Ascending aorta (tissue), 2 donors: ENCODE measurements at places on chromosomes 3 and 15.

GRCh38 chr15:31177951-31178350 is 76.4 kb upstream of the TRPM1 start:
- no peak for DNase-seq
- H3K4me1 ChIP-seq, result no peaks in the 10 kb centered on the region
- H3K27ac ChIP-seq, result no peak overlapping the region
- no peaks in the 10 kb centered on the region for H3K27me3 ChIP-seq

DNA sequence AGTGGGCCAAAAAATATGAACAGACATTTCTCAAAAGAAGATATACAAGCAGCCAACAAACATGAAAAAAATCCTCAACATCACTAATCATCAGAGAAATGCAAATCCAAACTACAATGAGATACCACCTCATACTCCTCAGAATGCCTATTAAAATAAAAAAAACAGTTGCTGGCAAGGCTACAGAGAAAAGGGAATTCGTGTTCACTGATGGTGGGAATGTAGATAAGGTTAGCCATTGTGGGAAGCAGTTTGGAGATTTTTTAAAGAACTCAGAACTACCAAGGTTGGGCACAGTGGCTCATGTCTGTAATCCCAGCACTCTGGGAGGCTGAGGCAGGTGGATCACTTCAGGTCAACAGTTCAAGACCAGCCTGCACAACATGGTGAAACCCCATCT is 27.8 kb upstream of the C15orf40 start:
- H3K36me3 ChIP-seq, result peaks cover 31% of the 10 kb centered on the region
- DNase-seq, result no peak
- no peak overlapping the region for H3K4me3 ChIP-seq
- H3K27me3 ChIP-seq, result no peaks in the 10 kb centered on the region
- no peaks in the 10 kb centered on the region for H3K4me1 ChIP-seq
- H3K27ac ChIP-seq, result no peak overlapping the region

DNA sequence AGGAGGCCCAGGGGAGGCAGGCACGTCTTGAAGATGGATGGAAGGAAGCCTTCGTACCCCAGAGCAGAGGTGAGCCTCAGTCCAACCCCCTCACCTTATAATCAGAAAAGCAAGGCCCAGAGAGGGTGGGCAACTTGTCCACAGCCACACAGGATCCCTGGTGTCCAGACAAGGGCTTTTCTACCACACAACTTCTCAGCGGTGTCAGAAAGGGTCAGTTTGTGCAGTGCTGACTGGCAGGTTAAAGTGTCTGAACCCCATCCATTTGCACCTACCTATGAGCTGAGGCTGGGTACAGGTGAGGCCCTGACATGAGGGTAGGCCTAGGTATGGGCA is 8.6 kb downstream of the IGDCC3 start:
- no peak overlapping the region for H3K4me3 ChIP-seq
- H3K27ac ChIP-seq, result no peak overlapping the region
- no peak for DNase-seq
- no peaks in the 10 kb centered on the region for H3K36me3 ChIP-seq
- H3K27me3 ChIP-seq, result no peaks in the 10 kb centered on the region

GRCh38 chr15:73802431-73803041 is 49.4 kb upstream of the INSYN1 start:
- no peaks in the 10 kb centered on the region for H3K27me3 ChIP-seq
- peak overlapping the region; percentile 82 for H3K27ac ChIP-seq
- no peaks in the 10 kb centered on the region for H3K36me3 ChIP-seq
- no peak overlapping the region for H3K4me3 ChIP-seq
- peaks cover 20% of the 10 kb centered on the region for H3K4me1 ChIP-seq
- peak; percentile 44 for DNase-seq

GRCh38 chr3:45027441-45027840 is 1.3 kb downstream of the CLEC3B start:
- peaks cover 28% of the 10 kb centered on the region for H3K4me1 ChIP-seq
- H3K27ac ChIP-seq, result peak overlapping the region; percentile 71
- H3K36me3 ChIP-seq, result no peaks in the 10 kb centered on the region
- no peaks in the 10 kb centered on the region for H3K27me3 ChIP-seq

DNA sequence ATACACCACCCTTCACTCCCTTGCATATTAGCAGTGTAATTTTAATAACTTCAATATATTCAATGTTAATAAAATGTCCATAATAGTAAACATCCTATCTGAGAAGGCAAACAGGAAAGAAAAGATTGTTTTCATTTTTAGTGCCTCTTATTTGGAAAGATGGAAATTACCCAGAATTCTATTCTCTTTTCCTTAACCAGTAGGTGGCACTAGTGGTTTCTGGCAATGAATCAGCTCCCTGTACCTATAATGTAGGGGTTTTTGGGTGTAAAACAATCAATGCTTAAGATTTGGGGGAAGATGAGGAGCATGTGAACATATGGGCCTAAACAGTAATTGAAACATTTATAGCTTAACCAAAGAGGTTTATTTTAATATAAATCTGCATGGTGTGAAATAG is 5.7 kb upstream of the SEMA6D start:
- H3K27me3 ChIP-seq, result no peaks in the 10 kb centered on the region
- no peak overlapping the region for H3K27ac ChIP-seq
